Pancreas (tissue), 10 donors: ENCODE measurements at places on chromosomes 7 and 10. TPM values are rescaled to one million over a fixed set of nuclear protein-coding genes. Genes with fewer than 3 reads are reported as not detected.

The MRLN gene
- 13.3 TPM for polyA plus RNA-seq

The XRCC2 gene
- 0.19 TPM for polyA plus RNA-seq

The HELLS gene
- 1.9 TPM for polyA plus RNA-seq

The CRCP gene
- polyA plus RNA-seq, result 13.5 TPM

The METTL27 gene
- 6.6 TPM for polyA plus RNA-seq

The ITPRIP gene
- polyA plus RNA-seq, result 2.3 TPM

The AKR1D1 gene
- polyA plus RNA-seq, result 0.02 TPM

The KAZALD1 gene
- polyA plus RNA-seq, result 1.6 TPM

The PAOX gene
- 6.4 TPM for polyA plus RNA-seq

The TMEM140 gene
- 6.5 TPM for polyA plus RNA-seq

The BEND7 gene
- polyA plus RNA-seq, result 7.3 TPM

The ACTL6B gene
- polyA plus RNA-seq, result 1.7 TPM

The HYAL4 gene
- not detected for polyA plus RNA-seq

The RINT1 gene
- polyA plus RNA-seq, result 14.1 TPM

The FGF8 gene
- polyA plus RNA-seq, result not detected

The ICA1 gene
- 35.8 TPM for polyA plus RNA-seq

The DPCD gene
- 10.1 TPM for polyA plus RNA-seq

The EGFR gene
- 5.5 TPM for polyA plus RNA-seq

The AGAP3 gene
- 89.8 TPM for polyA plus RNA-seq

The TRPV6 gene
- 239 TPM for polyA plus RNA-seq

The PLCE1 gene
- 1.8 TPM for polyA plus RNA-seq

The CRPPA gene
- polyA plus RNA-seq, result 0.56 TPM

The TMEM196 gene
- 5.2 TPM for polyA plus RNA-seq

The ARPC1A gene
- polyA plus RNA-seq, result 65.2 TPM

The MYH16 gene
- 0.02 TPM for polyA plus RNA-seq

The AGMO gene
- polyA plus RNA-seq, result 0.19 TPM
